NCI-H1092 (cell line): ENCODE measurements at places on chromosomes 3 and 15.

DNA sequence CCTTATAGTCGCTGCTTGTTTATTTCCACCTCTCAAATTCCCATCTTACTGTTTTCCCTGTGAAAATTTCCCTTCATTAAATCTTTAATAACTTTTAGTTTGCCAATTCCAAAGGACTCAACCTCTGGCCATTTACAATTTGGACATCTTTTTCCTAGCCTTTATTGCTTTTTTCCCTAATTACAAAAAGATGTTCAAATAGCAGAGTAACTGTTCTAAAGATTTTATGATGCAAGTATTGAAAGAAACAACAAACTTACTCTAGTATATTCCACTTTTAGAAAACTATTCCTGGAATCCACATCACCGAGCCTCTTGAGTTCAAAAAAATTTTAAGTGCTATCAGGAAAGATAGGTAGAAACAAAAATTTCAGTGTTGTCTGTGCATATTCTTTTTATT, 174.1 kb upstream of the UBE2E2 start:
- DNase-seq: no peak

DNA sequence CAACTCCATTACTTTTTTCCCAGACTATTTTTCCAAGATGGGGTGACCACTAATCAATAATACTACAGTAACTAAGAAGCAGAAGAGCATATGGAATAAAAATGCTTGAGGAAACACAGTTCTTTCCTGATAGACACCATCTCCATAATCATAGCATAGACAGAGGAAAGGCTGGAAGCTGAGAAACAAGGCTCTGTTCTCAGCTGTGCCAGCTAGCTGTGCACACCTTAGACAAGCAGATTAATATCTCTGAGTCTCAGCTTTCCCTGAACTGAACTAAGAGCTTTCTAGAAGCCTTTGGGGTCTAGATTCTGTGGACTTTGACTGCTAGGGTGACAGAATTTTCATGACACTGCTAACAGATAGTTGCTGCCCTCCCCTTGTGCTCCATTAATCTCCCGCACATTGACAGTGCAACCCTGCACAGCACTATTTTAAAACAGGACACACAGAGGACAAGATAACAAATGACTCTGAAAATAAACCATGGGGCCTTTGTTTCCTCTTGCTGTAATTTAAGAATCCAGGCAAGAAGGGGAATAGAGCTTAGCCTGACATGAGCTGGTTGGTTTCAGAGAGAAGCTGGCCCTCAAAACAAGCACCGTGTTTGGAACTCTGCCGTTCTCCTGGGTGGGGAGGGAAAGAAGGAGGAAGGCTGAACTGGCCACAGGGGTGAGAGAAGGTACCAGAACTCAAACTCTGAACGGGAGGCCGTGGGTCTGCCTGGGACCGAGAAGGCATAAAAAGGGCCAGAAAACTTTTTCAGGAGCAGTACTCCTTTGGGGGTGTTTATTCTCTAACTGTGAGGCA, 67.4 kb downstream of the ATP13A5 start:
- no peak for DNase-seq

- no peak for DNase-seq
Observed at GRCh38 chr3:63922491-63923199, 10.5 kb upstream of the SCAANT1 start.

GRCh38 chr3:9826815-9827573, 16.8 kb downstream of the RPUSD3 start:
- DNase-seq: no peak

DNA sequence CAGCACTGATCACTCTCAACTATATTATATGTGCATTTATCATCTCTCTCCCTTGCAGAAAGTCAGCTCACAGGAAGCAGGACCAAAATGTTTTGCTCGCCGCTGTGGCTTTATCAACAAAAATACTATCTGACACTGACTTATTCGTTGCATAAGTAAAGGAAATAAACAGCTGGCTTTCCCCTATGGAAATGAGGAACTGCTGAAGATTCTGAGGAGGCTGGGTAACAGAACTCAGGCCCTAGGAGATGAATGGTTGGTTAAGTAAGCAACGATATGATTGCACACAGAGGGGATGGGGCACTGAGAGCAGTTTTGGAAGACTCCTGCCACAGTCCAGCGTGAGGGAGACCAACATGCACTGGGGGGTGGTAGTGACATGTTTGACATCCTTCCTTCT, 181.1 kb downstream of the STT3B start:
- no peak for DNase-seq

GRCh38 chr15:76987276-76987675, 7.7 kb upstream of the PSTPIP1 start:
- DNase-seq: no peak

GRCh38 chr15:74844319-74845207, 1.6 kb upstream of the ULK3 start:
- DNase-seq: no peak

DNA sequence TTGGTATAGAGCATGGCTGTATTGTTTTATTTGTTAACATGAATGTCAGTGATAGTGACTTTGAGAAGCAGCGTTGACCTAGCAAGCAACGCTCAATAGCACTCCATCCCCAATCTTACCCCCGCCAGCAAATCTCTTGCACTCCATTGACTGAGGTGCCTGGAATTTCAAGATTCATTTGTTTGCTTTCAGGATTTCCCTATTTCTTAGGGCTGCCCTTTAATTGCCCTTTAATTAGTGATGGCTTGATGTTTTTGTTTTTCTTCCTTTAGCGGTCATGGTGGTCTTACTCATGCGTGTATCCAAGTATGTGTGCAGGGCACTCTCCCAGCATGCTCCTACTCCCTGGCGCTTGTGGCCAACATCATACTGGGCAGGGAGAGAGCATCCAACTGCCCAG, 216.8 kb upstream of the TBL1XR1 start:
- no peak for DNase-seq

- DNase-seq: no peak
Observed at GRCh38 chr15:77629070-77630030, 3.4 kb downstream of the LINGO1 start.

GRCh38 chr3:188926111-188926510, 245.7 kb upstream of the TPRG1 start:
- no peak for DNase-seq

DNA sequence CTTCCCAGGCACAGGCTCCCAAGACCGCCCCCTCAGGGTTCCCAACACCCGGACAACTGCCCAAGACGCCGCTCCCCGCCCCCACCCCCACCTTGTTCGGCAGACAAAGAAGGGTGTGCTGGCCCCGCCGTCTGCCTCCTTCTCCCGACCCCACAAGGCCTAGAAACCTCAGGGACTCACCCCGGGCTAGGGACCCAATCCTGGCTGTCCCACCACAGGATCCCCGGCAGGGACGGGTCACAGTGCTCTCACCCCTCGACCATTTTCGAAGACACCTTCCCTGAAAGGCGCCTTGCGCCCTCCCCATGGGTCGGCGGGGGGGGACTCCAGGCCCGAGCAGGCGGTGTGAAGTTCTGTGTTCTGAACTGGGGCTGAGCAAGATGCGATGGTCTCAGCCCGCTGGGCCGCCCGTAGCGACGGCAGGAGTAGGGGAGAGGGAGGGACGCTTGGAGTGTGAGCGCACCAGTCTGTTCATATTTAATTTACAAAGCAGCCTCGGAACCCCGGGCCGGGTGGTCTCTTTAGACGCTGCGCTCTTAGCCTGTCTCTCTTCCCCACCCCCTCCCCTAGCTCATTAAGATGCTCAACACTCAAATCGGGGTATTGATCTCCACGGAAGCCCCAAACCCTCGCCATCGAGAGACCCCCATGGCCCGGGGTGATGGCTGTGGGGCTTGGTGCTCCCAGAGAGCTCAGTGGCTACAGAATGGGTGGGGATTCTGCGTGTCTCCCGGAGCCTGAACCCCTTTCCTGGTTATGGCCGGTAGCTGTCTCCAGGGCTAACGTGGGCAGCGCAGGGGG, 1.4 kb upstream of the ISLR2 start:
- no peak for DNase-seq

DNA sequence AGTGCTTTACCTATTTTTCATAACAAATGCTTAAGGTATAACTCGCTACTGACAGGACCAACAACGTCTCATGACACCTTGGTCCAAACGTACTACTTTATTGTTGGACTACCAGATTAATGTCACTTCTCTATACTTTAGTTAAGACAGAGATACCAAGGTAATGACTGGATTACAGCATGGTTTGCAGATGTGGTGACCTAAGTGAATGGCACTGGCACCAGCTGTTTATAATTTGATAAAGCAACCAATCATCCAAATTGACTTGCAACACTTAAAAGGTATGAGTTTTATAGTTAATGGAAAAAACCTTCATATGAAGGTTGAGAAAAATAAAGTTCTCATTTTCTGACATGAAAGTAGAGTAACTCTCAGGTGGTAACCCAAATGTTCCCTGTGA, 209.0 kb downstream of the NEK10 start:
- DNase-seq: no peak

DNA sequence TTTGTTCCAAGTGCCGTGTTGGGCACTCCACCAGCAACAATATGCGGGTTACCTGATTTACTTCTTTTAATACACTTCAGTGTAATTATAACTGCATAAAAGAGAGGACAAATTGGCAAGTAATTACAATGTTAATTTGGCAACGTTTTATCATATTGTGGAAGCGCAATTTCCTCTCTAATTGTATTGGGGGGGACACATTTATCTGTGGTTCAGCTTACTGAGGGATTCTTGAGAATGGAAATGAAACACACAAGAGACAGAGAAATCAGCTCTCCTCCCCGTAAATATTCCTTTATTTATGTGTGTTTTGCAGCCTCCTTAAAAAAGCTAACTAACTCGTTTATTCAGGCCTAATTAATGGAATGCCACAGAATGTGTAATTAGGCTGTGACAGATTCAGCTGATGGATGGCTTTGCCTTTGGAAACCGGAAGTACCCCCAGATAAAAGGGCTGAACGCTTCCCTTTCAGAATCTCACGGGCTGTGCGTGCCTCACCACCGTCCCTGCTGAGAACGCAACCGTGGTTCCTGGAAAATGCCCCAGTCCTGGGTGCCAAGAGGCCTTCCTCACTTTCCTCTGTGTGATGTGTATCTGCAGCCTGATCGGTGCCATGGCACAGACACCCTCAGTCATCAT, 247.1 kb upstream of the ST8SIA2 start:
- no peak for DNase-seq

DNA sequence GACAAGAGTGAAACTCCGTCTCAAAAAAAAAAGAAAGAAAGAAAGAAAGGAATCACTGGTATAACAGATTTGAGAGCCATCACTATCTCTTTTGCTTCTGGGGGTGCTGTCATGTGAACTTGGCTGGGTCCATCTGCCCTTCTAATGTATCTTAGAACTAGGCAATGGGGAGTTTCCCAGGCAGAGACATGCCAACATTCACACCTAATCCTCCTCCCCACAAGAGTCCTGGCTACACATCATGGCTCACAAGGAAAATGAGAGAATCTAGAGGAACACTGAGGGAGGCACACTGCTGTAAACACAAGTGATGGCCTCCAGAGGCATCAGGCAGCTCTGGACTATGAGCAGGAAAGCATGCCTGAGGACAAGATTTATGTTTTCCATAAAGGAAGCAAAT, 67.8 kb upstream of the PPP2R3A start:
- DNase-seq: no peak
